GM12892 (cell line): ENCODE measurements at places on chromosomes 3 and 15.

DNA sequence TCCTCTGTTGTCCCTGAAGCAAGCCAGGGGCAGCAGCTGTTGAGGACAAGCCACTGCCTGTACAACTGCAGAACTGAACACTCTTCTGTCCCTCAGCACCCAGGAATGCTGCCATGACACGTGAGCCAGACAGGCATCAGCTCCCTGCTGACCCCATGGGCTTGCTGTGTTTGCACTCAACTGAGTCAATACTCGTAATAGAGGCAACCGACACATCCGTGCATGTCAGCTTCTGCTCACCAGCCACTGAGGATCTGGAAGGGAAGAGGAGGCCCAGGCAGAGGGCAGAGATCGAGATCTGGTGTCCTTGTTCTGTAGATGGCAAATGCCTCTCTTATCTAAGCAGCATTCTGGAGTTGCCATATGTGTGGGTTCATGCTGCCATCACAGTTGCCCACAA lies 54.3 kb upstream of the SEC61A1 start:
- DNase-seq = no peak

DNA sequence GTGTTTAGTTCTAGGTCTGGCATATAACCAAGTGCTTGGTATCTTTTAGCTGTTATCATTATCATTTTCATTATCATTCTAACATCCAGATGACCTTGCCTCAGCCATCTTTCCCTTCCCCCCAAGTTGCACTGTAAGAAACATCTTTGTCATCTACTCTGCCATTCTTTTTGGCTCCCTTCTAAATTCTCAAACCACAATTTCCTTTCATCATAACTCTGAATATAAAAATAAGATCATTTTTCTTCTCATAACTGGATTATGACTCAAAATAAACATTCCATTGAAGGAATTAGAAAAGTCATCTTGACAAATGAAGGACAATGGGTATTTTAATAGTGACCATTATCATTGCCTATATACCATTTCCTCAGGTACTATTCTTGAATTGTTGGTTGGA lies 786.2 kb downstream of the AGBL1 start:
- no peak for DNase-seq

- no peak for DNase-seq
Observed at GRCh38 chr3:8464668-8465067, 37.0 kb upstream of the LMCD1 start.

GRCh38 chr3:100976611-100977010 lies 16.6 kb downstream of the ABI3BP start:
- no peak for DNase-seq

DNA sequence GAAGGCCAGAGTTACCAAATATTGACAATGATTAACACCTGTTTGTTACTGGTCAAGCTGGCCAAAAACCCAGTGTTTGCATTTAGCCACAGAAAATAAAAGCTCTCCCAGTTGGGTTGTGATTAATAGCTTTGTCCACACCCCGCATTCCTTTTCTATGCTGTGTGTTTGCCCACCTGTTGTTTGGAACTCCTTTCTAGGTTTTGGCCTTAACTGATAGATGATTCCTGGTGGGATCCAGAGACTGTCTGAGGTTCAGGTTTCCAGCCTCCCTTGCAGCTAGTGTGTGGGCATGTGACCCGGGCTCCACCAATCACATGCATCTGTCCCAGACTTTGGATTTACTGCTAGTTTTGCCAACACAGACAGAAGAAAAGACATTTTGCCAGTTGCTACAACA lies 83.8 kb downstream of the PTPRG start:
- DNase-seq = no peak

GRCh38 chr3:185401319-185401955 lies 38.5 kb downstream of the MAP3K13 start:
- no peak for DNase-seq

DNA sequence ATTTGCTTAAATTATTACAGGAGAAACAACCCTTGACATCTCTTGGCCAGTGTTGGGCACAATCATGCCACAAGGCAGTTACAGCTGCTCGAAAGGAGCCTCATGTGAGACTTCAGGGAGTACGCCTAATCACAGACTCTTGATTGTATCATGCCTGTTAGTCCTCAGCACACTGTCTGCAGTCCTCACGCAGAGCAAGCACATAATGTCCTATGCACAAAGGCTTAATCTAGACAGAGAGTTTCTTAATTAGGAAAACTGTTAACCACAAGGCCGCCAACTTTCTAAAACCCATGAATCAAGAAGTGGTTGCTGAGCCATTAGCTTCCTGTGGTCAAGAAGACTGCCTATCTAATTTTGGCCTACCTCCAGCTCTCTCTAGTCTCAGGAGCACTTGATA lies 172.0 kb downstream of the UNC13C start:
- no peak for DNase-seq

GRCh38 chr3:174854987-174855386 lies 4.1 kb upstream of the NAALADL2 start:
- no peak for DNase-seq

GRCh38 chr3:44995142-44995770 lies 19.2 kb downstream of the EXOSC7 start:
- DNase-seq = no peak

DNA sequence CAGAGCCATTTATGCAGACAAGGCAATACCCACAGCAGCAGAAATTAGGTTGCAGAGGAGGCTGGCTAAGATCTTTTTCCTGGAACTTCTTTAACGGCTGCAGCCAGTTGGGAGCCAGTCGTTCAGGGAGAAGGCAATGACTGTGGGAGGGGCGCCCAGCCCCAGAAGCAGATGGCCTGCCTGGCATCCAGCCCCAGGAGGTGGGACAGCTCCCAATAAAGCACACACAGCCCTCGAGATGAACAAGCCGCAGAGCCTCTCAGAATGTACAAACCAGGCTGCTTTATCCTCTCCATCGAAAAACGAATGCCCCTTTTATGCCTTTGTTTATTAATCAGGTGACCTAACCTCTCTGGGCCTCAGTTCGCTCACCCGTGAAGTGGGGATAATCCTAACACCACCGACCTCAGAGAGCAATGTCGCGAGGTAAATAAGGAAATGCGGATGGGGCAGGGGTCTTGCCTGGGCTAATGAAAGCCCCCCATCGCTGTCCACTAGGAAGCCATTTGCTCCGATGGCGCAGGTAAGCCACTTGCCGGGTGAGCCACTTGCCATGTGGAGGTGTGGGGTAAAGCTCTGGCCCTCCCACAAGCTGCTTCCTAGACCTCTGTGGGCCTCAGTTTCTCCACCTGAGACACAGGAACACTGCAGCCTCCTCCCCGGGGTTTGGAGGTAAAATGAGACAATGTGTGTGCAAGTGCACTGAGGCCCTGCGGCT lies 35.8 kb downstream of the MGLL start:
- DNase-seq = no peak

- DNase-seq = no peak
Observed at GRCh38 chr15:66508293-66508883, 3.3 kb downstream of the ZWILCH start.

- DNase-seq = no peak
Observed at GRCh38 chr3:145865399-145866018, 295.5 kb downstream of the PLOD2 start.

GRCh38 chr3:54087581-54088410 lies 34.6 kb upstream of the CACNA2D3 start:
- no peak for DNase-seq

DNA sequence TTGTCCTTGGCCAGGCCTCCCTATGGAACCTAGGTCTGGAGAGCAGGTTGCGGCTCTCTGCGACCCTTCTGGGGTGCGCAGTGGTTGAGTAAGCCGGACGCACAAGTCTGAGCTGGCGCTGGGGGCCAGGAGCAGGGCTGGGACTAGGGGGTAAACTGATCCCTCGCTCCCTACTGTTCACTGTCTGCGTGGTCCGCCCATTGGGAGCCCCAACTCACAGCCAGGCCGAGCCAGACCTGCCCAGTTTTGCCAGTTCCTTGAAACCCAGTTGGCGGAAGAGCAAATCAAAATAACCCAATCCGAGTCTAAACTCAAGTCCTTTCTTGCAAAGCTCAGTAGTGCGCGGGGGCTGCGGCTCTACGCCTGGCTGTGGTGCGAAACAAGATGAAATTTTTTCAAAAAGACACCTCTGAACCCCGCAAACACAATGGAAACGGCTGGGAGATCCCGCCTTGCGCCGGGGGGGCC lies 17.5 kb downstream of the RGMA start:
- DNase-seq = no peak

DNA sequence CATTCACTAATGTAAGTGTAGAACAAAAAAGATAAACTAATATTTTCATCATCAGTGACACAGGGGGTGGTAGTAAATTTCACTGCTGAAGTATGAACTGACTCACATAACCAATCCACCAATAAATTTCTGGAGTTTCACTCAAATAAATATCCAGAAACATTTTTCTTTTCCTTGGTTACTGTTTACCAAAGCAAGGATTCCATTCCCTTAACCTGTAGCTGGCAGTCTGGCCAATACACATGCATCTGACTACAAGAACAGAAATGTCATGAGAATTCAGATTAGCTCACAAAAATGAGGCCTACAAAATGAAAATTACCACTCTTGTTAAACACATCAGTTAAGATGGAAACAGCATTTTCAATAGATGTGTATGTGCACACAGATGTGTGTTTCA lies 80.3 kb downstream of the STAG1 start:
- no peak for DNase-seq

GRCh38 chr15:45645026-45645980 lies 10.5 kb downstream of the SQOR start:
- no peak for DNase-seq

DNA sequence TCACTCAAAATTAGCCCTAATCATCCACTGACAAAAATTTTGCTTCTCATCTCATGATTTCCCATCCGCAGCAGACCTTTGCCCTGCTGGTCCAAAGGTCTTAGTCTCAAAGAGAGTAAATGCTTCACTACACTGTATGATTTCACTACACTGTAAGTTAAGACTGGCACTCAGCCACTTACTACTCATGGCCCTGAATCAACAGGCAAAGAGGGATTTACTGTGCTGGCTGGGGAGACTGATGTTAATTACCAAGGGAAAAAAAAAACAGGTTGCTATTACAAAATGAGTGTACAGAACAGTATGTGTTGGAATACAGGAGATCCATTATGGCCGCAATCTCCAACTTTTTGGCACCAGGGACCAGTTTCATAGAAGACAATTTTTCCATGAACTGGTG lies 214.8 kb downstream of the ZMAT3 start:
- no peak for DNase-seq

DNA sequence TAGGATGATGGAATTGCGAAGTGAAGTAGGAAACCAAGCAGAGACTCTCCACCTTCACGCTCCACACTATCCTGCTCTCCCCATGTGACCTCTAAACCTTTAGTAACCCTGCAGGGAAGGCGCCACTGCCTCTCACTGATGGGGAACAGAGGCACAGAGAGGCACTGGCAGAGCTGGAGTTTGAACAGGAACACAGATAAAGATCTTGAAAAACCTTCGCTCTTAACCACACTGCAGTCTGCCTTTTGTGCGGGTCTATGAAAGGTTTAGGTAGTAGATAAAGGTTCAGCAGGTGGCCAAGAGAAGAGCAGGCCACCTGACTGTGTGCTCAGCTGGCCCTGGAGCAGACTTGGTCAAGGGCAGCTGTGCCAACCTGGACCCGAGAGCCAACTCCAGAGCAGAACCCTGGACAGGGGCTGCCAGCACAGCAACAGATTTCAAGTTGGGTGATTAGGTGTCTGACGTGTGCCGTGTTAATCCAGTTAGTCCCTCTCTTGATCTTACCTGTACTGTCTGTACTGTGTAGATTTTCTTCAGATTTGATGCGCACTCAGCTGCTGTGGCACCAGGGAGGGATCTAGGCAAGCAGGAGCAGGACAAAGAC lies 15.2 kb downstream of the EIF4E3 start:
- DNase-seq = no peak

DNA sequence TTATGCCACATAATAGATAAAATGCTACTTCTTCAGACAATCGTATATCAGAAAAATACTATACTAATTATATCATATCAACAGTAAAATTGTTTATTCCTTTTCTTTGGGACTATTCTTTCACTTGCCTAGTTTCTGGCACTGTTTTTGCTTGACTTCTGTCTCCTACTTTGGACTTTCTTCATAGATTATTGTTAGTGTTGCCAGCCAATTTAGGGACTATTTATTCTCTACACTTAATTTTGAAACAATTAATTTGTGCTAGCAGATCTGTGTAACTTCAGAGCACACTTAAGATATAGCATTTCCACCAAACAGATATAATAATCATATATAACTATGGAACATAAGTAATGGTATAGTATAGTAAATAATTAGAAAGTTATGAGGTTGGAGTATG lies 305.6 kb downstream of the CADM2 start:
- no peak for DNase-seq

GRCh38 chr15:68596691-68597090 lies 17.9 kb downstream of the CORO2B start:
- no peak for DNase-seq
